ENCODE measurements at places on chromosomes 6 and 20. TPM values are rescaled to one million over a fixed set of nuclear protein-coding genes. Genes with fewer than 3 reads are reported as not detected.

Gene VSTM2L
- total RNA-seq = 7.4 TPM

Gene TASP1
- 10.9 TPM for total RNA-seq

Gene LRRC73
- total RNA-seq = 1.4 TPM

Gene NHSL1
- total RNA-seq = 3.5 TPM

Gene EMILIN3
- total RNA-seq = 0.40 TPM

Gene GPX5
- not detected for total RNA-seq

Gene GJA10
- not detected for total RNA-seq

Gene MAD2L1BP
- 38.0 TPM for total RNA-seq

Gene KIAA1755
- 0.21 TPM for total RNA-seq

Gene LHFPL5
- total RNA-seq = not detected

Gene ALDH8A1
- total RNA-seq = not detected

Gene CD24
- total RNA-seq = 180 TPM

Gene PTK6
- 2.7 TPM for total RNA-seq

Gene LY6G6F
- not detected for total RNA-seq

Gene BNIP5
- total RNA-seq = not detected

Gene GUCA1A
- not detected for total RNA-seq

Gene KCNK17
- total RNA-seq = not detected

Gene BIRC7
- 3.4 TPM for total RNA-seq

Gene C20orf204
- total RNA-seq = 0.54 TPM

Gene RALY
- 152 TPM for total RNA-seq

Gene SLC26A8
- not detected for total RNA-seq

Gene C6orf15
- total RNA-seq = not detected

Gene LTA
- total RNA-seq = 0.10 TPM

Gene CALHM5
- total RNA-seq = 0.10 TPM

Gene ENPP3
- not detected for total RNA-seq

All from A549 treated with RU486 at 1 μM for 4 hours (cell line).